ENCODE measurements at places on chromosomes 12 and 14.

DNA sequence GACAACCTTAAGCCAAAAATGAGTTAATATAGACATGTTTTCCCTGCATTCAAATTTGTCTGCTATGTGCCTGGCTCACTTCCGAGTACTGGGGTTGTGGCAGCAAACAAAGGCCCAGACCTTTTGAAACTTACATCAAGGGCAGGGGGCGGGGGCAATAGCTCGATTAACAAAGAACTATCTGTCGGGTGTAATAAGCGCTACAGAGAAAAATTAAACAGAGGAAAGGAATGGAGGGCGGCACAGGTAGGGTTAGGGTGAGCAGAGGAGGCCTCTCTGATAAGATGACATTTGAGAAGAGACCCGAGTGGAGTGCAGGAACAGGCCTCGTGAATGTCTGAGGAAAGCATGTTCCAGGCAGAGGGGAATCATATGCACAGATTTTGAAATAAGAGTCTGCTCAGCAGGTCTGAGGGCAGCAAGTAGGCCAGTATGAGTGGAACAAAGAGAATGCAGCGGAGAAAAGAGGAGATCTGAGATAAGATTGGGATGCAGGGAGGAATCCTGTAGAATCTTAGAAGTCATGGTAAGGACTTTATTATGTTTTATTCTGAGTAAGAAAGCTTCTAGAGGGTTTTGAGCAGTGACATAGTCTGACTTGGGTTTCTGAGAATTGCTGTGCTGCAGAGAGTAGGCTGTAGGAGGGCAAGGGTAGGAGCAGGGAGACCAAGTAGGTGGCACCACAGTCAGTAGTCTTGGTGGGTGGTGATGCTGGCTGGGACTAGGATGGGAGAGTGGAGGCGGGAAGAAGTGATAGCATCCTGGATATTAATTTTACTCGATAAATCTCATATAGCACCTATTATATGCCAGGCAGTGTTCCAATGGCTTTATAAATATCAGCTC lies 52.6 kb downstream of the BICDL1 start:
- peak; percentile 59 for DNase-seq

DNA sequence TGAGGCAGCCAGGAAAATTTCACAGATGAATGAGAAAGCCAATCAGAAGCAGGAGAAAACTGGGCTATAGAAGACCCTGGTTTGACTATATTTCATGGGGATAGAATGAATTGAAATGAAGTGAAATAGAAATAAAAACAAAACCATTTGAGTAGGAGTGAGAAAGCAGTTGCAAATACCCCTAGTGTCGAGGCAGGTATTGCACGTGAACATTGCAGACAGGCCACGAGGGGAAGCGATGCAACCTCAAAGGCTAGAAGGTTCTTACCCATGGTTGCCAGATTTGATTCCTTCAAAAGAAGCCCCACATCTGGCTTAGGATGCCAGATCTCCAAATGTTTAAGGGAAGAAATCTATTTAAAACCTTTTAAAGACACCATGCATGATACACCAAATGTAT lies 648.9 kb downstream of the VRK1 start:
- DNase-seq, result peak; percentile 40

GRCh38 chr12:125455556-125455955 lies 390.3 kb downstream of the AACS start:
- DNase-seq, result no peak

DNA sequence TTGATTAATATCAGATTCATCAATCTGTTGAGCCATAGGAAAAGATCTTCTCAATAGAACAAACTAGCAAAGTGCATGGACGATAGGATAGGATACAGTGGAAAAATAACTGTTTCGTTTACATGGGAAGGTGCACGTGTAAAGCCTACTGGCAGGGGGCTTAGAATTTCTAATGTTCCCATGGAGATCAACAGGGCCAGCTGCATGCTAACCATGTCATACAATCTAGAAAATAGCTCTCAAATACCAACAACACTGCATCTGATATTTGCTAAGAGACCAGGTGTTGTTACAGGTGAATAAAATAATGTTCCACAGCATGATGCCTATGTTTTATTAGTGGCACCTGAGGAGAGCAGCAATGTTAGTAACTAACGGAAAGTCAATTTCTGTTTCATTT lies 72.5 kb downstream of the ACSS3 start:
- peak; percentile 26 for DNase-seq

DNA sequence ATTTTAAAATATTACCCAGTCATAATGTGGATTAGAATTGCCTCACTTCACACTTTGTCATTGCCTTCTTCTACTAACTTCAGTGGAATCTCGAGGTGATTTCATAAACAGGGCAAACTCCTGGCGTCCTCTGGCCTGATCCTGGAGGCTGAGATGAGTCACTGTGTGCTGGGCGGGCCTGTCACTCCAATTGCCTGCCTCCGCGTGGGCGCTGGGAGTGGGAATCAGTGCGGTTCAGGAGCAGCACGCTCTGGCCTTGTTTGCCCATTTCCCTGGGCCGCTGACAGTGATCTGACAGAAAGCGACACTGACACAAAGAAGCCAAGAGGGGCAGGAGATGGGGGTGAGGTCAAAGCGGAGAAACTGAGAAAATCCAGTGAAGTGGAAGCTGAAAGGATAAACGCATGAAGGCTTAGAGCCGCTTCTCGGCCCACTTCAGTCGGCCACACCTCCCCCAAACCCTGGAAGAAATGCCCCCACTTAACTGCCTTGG lies 29.7 kb downstream of the LGR5 start:
- DNase-seq, result no peak

DNA sequence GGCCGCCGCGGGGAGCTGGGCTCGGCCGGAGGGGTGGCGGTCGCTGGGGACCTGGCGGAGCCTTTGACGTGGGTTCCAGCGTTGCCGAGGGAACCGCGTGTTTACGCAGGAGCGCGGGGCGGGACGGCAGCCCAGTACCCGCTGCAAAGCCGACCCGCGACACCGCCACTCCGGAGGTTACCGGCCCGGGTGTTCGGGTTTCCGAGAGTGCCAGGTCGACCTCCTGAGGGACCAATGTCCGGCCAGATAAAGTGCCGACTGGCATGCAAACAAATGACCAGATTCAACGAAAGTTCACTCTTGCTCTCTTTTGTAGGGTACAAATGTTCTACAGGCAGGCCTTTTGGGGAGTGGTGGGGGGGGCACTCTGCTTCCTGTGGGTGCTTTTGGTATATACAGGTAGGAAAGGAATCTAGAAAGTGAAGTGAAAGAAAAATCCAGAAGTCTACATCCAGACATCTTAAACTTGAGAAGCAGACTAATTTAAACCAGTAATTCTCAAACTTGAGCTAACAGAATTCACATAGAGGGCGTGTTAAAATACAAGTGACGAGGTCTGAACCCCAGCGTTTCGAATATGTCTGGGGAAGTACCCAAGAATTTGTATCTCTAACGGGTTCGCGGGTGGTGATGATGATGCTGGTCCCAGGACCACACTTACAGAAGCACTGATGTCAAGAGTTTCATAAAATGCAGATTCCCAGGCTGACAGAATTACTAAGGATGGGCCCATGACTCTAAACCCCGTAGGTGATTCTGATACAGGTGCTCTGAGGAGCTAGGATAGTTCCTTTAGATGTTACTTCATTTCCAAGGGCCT lies at the start of gene GPR135:
TSS of gene GPR135 (minus strand) at position 65 of the 820 bp plus-strand sequence. CDS start 154 bp downstream, outside the sequence.
- no peak for DNase-seq
